ENCODE measurements at places on chromosomes 13 and 19.

- DNase-seq, result no peak
Measured at GRCh38 chr19:9878511-9879196, 43.5 kb downstream of the PIN1 start.

DNA sequence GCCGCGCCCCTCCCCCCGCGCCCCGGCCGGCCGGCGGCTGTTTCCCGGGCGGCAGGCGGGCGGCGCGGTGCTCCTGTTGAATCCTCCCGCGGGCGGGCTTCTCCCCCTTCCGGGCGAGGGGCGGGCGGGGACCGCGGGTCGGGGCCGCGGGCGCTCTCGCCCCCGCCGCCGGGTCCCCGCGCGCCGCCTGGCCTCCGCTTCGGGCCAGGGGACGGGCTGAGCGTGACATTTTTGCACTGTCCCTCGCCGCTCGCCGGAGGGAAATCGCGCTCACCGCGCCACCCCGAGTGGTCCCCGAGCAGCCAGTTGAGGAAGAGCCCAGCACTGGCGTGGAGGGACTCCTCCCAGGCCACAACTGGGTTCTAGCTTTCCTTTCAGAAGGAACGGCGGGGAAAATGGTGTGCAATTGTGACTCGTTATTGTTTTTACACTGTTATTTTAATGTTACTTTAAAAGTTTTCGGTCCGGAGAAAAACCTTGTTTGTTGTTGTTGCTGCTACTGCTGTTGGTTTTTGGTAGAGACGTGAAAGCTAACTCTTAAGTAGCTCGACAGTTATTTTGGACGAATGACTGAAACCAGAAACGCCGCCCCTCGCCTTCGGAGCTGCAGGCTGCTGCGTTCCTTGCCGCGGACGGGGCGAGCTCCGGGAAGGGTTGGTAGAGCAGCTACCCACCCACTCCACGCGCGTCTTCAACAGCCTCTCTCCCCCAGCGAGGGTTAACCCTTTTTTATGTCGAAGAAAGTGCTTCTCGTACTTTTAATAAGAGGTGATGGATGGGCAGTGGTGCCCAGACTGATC, 959 bp downstream of the PDS5B start:
- DNase-seq, result peak; percentile 72

DNA sequence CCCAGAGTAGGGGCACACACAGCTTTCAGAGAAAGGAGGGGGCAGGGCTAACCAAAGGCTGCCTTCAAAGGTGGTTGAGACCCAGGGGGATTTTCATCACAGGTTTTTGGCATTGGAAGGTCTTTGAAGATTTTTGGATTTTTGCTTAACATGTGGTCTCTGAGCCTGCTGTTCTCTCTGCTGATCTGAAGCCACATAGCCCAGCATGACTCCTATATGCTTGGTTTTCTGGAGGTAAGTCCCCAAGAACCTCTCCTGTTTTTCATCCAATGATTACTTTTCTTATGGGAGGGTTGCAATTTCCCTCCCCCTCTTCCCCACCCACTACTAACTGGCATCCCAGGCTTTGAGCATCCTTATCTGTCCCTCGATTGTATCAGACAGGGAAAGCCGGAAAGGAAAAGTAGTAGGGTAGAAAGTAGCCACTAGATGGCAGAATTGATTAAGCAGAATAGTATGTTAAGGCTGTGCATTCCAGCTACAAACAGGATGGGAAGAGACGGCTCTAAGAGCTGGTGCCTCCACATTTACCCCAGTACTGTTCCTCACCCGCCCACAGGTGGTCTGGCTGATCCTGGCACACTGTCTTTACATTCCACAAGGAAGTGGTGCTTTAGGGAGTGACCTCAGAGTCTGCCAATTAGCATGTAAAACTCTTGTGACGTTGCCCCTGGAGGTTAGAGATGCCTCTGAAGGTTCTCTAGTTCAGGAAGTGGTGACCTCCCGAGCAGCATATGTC, 218.9 kb upstream of the EDNRB start:
- DNase-seq, result peak; percentile 32

DNA sequence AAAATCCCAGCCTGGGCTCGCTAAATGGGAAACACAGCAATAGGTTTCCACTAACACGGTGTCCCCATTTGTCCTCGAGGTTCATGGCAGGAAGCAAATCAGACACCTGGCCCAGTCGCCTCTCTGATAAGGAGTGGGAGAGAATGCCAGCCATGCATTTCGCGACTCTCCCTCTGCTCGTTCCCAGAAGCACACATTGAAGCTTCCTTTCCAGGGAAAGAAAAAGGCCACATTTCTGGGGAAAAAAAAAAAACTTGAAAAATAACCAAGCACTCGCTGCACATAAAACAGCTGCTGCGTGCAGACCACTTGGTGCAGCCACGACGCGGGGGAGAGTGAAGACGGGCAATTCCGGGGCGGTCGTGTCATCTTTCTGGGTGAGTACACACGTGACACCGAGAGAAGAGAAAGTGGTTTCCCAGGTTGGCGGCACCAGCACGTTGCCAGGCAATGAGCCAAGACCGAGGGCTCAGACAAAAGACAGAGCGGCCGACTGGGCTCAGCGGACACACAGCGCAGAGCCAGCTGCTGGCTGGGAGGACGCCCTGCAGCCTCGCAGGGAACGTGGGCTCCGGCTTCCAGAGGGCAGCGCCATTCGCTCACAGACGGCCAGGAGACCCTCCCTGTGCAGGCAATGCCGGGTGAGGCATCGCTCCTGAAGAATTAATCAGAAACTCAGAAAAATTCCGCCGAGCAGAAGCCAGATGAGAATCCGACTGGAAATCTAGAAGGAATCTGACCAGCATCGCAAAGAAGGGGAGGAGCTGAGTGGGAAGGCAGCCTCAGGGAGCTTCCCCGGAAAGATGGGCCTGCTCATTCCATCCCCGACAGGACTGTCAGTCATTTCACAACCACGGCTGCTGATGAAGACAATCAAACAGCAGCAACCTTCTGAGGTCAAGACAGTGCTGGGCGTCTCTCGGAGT, 83.2 kb upstream of the IRS2 start:
- DNase-seq, result no peak

DNA sequence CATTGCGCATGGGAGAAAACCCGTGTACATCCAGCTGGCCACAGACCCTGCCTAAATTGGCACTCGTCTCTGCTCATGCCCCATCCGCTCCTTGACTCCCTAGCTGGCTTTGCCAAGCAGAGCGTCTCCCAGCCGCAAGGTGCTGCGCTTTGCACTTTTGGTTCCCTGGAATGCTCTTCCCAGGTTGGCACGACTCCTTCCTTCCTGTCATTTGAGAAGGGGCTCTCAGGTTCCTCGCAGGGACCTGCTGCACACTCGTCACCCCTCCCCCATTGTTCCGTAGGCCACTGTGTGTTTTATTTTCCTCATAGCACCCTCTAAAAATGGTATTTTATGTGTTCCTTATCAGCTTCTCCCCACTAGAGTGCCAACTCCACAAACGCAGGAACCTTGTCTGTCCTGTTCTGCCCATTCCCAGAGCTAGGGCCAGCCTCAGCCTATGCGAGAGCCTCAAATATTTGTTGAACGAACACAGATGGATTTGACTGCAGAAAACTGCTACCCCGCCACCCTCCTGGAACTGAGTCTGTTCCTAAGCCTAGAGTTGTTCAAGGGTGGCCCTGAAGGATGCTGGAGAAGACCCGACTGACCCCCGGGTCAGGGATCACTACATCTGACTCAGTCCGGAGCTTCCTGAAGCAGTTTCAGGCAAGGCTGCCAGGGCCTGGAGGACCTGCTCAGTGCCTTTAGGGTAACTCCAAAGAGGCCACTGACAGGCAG, 8.4 kb upstream of the CEBPA start:
- no peak for DNase-seq

Measured in GM13976 (cell line).